ENCODE measurements at places on chromosomes 7 and 10.

DNA sequence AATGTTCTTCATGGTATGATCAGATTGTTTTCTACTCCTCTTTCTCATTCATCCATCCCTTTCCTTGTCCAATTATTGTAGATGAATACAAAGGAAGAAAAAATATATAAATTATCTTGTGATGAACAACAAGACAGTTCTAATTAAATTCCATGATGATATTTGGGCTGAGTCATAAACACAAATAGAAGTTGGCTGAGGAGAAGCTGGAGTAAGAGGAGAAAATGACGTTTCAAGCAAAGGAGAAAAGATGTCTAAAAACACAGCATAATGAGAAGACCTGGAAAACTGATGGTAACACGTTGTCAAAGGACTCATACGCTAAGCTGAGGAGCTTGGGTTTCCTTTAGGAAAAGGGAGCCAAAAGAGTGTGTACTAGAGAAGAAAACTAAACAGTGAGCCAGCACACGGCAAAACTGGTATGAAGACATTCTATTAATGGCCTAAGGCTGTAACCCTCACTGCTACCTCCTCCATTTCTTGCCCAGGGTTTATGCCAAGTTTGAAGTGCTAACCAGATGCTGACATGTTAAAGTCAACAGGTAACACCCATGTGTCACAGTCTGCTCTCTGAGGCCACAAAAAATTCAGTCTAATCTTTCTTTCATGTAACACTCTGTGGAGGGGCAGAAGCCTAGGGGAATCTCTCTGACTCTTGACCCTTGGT lies 26.1 kb downstream of the ZFAND4 start:
- DNase-seq = no peak

DNA sequence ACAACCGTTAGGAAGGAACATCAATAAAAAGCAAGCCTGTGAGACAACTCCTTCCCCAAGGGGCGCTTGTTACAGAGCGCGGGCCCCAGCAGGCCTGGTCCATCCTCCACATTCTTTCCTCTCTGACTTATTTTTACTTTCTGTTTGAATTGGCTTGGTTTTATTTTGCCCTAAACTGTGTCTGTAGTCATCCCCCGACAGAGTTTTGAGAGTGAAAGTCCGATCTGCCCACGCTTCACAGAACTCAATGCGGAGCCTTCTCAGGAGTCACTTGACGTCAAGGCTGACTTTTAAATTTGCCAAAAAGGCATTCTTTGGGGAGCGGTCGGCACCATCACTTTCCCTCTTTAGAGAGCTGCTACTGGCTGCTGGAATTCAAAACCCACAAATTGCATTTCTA lies 150.1 kb upstream of the KLF6 start:
- peak; percentile 66 for DNase-seq

- no peak for DNase-seq
These were observed 3.0 kb downstream of the PCLO start for GRCh38 chr7:83159731-83160130.

- no peak for DNase-seq
These were observed 16.5 kb downstream of the NPFFR1 start for GRCh38 chr10:70267161-70267933.

- DNase-seq = no peak
These were observed 179.9 kb upstream of the KLF14 start for GRCh38 chr7:130913639-130914553.

DNA sequence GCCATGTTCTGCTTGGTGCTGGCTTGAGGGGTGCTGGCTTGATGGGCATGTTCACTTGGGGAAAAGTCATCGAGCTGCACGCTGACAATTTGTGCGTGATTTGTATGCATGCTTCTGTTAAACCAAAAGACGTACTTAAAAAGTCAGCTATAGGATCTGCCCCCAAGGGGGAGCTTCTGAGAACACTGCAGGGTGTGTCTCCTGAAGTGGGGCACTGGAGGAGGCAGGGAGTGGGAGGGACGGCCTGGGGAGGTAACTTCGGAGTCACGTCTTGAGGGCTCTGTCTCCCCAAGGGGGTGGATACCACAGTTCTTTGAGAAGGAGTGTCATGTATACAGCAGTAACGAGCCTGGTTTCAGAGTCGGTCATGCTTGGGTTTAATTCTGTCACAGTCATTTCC lies 406.5 kb downstream of the PLXNA4 start:
- no peak for DNase-seq

DNA sequence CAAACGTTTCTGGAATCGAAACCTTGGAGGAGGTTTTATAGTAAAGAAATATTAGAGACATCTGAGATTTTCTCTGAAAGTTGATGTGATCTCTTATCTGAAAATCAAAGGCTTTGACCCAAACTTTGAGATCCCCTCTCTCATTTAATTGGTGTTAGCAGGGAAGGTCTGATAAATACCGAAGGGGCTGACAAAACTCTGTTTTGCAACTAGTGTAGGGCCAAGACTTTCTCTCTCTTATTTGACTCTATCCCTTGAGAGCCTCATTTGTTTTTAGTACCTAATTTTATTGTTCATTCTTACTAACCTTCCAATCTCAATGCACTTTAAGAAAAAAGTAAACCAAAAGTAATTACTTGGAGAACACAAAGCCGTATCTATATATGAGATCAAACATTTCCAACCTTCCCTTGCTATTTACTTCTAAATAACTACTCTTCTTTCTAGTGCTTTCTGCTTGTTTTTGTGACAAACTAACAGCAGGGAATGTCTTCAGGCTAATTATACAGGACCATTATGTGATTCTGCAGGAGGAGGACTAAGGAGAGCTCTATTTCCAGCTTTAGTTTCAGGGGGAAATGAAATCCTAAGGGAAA lies 33.4 kb upstream of the NPVF start:
- no peak for DNase-seq

DNA sequence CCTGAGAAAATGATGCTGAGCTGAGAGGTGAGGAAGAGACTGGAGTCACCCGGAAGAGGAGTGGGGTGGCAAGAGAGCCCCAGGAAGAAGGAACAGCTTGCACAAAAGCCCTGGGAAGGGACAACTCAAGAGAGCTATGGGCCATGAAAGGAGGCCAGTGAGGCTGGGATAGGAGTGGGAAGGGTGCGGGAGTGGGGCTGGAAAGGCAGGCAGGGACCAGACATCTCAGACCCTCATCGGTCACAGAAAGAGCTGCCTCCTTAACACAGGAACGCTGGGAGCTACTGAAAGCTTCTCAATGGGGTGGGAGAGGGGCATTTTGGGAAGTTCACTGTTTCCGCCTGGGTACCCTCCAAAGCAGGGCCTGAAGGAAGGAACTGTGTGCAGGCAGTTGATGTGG lies 122.0 kb upstream of the UNC5B start:
- no peak for DNase-seq

DNA sequence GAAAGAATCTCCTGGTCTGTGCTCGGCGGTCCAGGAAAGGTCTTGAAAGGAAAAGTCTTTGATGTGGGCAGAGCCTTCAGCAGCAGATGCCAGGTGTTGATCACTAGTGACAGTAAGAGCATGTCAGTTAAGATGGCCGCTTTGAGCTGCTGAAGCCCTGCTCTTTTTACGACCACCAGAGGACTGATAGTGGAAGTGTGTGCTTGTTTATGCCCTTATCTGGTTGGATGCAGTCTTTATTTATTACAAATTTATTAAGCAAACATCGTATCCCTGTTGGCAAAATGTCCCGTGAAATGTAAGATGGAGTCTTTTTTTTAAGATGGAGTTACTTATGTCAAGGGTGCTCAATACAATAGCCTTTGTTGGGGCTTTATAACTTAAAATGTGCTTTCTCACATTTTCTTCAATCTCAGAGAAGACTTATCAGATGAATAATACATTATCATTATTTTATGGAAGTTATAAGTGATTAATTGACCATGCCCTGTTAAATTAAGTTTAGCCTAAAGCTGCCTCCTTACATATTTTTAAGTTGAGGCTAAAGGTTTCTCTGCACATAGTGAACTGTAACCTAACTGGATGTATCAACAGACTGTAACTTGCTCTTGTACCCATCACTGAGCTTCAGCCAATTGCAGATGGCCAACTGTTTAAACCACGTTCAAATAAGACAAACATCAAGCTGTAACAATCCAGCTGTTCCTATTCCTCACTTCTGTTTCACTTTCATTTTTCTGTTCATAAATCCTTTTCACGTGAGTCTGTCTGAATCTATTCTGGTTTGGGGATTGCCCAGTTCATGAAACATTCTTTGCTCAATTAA lies 97.4 kb upstream of the PIK3CG start:
- DNase-seq = no peak

GRCh38 chr7:12581897-12582296 lies 11.4 kb downstream of the SCIN start:
- DNase-seq = no peak

- DNase-seq = no peak
These were observed 56.7 kb downstream of the LRRC4 start for GRCh38 chr7:127974446-127975035.

DNA sequence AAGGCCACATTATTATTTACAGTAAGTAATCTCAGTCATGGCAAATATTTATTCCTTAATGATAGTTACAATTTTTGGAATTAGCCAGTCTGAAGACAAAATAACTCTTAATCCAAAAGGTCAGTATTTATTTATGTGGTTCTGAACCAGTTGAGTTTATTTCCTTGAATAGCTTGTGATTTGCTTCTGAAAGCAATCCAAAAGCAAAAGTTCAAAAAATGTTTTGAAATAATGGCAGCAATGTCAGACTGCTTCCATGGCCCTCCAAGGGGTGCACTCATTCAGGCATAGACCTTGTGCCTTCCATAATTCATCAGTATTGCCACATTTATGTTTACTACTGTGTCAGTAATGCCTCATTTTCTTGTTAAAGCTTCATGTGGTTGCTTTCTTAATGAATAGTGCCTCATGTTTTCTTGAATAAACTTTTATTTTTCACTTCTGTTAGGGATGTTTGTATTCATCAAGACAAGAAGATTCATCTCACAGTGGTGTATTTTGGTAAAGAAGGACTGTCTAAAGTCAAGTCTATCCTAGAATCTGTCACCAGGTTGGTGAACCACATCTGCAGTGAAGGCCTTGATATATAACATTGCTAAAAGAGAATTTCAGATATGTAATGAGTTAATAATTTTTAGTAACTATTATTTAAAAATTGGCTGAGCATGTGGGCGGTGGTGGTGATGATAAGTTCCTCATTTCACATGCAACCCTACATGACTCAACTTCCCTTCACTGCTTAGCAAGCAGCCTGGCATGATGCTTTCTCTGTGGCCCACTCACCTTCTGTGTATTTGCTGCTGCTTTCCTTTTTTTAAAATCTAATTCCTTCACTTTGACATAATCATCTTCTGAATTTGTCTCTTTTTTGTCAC lies 22.0 kb downstream of the CSGALNACT2 start:
- peak; percentile 11 for DNase-seq

DNA sequence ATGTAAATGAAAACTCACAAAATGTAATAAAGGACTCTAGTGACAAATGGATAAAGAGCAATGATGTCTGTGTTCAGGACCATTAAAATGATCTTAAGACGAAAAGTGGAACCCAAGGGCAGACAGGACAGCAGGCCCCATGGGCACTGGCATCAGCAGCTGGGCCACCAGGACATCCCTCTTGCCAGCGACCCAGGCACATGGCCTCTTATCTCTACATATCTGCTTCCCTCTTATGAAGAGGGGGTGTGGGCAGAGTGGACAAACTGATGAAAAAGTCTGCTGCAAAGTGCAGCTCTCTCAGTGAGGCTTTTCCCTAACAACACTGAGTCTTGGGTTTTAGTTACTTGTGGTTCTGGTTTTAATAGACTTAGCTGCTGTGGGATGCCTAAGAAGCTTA lies 44.8 kb upstream of the ANKRD1 start:
- no peak for DNase-seq

- no peak for DNase-seq
These were observed 348.5 kb downstream of the KCNMA1 start for GRCh38 chr10:77289027-77289501.

GRCh38 chr7:126426652-126427051 lies 826.1 kb downstream of the GRM8 start:
- DNase-seq = no peak

GRCh38 chr7:133001727-133002126 lies 80.2 kb downstream of the CHCHD3 start:
- DNase-seq = no peak

GRCh38 chr7:63899691-63900393 lies 98.8 kb upstream of the ZNF722 start:
- DNase-seq = peak; percentile 76

GRCh38 chr10:95530561-95530960 lies 30.6 kb downstream of the SORBS1 start:
- no peak for DNase-seq

- no peak for DNase-seq
These were observed 627.6 kb upstream of the PHF14 start for GRCh38 chr7:10346032-10346431.

DNA sequence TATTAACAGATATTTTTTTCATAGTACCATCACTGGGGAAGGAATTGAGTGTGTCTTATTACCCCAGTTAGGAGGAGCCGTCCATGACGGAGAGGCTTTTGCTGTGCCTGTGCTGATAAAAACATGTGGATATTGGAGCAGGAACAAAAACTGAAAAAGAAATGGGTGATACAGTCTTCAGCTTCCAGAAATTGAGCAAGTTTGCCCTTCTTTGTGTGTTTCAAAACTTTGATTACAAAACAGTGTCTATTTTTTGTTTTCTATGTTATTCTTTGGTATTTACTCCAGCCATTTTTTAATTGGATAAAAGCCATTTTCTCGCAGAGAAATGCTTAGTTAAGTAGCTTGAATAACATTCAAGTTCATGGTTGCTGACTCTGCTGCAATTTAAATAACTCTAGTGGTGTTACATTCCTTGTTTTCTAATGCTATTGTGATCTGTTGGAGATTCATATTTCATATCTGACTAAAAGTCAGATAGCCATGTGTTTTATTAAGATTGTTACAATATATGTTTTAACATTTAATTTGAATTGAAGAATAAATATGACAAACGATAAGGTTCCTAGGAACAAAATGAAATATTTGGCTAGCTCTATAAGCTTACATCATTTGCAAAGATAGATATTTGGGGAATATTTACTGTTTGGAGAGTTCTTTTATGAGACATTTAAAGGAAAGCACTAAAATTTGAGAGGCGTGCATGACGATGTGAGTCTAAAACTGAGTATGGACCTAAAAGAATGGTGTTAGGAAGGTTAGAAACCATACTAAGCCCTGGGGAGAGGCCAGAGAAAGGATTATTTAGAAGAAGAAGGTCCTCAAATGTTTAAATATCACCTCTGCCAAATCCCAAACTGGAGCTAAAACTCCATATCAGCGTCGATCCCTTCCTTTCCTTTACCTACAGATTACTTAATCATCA lies 747.3 kb upstream of the CELF2 start:
- DNase-seq = no peak

DNA sequence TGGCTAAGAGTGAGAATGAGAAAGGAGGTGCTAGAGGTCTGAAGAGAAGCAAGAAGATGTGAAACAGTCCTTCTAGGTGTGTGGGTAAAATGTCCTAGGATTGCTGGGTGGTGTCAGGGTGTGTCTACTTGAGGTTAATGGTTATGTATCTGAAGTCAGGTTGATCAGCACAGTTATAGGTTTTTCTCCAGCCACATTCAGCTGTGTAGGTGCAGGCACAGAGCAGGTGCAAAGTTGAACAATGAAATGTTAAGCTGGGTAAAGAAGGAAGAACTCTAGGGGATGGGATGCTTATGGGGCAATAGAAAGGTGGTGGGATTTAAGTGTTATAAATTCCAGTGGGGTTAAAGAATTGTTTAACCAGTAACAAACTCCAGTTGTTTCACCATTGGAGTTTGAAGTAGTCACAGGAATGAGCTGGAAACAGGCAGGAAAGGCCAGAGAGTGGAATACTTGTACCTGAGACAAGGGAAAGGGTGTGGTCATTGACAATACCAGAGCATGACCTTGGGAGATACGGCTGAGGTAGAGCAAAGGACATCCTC lies 200.4 kb upstream of the YAE1 start:
- DNase-seq = no peak

GRCh38 chr10:116694243-116694926 lies 48.0 kb downstream of the HSPA12A start:
- DNase-seq = no peak

- DNase-seq = no peak
These were observed 14.0 kb upstream of the CUX1 start for GRCh38 chr7:101803203-101804087.
